Right lobe of liver (tissue), 6 donors: ENCODE measurements at places on chromosomes 1 and 21.

- DNase-seq = no peak
Measured at GRCh38 chr1:217322834-217323233, 308.1 kb downstream of the GPATCH2 start.

GRCh38 chr1:37795340-37796125 is 1.9 kb downstream of the MANEAL start:
- peak; percentile 64 for DNase-seq

DNA sequence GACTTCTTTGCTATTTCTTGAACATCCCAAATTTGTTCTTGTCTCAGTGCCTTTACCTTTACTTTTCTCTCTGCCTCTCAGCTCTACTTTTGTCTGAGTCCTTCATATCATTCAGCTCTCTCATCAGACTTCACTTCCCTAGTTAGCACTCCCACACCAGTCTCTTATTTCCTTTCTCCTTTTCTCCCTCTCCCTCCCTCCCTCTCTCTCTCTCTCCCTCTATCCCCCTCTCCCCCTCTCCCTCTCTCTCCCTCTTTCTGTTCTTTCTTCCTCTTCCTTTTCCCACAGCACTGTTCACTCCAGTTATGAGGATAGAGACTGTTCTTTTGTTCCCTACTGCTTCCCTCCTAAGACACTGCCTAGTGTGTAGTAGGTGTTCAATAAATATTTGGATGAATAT is 154.9 kb downstream of the MAST2 start:
- no peak for DNase-seq

- DNase-seq = no peak
Measured at GRCh38 chr1:223106856-223107255, 36.2 kb downstream of the TLR5 start.

GRCh38 chr21:41481191-41481590 is 26.8 kb downstream of the TMPRSS2 start:
- no peak for DNase-seq

DNA sequence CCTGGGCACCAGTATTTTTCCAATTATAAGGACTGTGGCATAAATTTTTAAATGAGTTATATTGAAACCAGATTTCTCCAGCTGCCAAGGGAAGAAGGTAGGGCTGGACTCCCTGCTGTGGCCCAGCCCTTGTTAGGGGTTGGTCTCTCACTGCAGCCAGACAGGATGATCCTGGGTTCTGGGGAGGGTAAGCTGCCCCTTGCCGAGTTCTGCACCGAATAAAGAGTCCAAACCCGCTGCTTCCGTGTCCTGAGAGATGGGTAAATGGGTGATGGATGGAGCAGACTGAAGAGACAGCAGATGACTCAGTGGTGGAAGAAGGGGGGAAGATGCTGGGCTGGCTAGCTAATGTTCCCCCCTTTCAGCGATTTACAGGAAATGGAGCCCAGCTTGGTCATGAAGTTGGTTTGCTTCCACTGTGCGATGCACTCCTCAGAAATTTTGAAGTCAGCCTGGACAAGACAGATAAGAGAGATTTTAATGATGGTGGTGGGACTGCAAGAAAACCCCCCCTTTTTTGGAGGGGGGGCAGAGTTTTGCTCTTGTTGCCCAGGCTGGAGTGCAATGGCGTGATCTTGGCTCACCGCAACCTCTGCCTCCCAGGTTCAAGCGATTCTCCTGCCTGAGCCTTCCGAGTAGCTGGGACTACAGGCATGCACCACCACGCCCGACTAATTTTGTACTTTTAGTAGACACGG is 41.4 kb downstream of the YARS1 start:
- no peak for DNase-seq

DNA sequence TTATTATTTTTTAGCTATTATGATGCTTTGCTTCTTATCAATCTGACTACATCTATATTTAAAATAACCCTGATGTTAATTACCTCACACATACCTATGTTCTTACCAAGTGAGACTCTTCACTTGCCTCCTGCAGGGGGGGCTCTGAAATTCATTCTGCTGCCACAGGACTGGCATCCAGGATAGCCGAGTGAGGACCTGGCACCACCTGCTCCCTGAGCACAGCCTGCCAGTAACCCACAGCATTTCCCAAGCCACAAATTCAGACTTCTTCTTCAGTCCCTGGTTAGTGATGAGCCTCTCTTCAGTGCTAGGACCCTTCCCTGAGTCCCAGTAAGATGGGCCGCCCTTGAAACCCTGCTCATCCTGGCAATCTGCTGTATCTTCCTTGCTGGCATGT is 296.5 kb upstream of the PLXNA2 start:
- no peak for DNase-seq

DNA sequence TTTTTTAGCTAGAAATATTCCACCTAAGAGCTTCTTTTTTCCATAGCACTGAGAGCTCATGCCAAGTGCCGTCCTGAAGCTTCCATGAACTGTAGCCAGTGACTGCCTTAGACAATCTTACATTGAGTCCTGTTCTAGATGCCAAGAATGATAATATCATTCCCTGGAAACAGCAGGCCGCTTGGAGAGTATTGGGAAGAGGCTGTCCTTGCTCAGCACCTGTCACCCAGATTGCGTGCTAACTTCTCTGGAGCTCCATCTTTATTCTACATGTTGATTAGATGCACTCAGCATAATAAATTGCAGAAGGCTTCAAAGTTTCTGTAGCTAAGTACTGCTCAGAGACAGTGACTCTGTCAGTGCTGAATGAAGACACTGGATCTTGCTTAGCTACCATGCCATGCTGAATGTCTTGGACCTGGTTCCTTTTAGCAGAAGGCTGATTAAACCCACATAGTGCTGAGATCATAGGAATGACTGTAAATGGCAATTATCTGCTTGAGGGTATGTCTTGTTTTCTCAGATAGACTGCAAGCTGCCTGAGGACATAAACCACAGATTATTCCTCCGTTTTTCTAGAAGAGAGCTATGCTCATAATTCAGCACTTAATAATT is 83.1 kb upstream of the IRF2BP2 start:
- no peak for DNase-seq

DNA sequence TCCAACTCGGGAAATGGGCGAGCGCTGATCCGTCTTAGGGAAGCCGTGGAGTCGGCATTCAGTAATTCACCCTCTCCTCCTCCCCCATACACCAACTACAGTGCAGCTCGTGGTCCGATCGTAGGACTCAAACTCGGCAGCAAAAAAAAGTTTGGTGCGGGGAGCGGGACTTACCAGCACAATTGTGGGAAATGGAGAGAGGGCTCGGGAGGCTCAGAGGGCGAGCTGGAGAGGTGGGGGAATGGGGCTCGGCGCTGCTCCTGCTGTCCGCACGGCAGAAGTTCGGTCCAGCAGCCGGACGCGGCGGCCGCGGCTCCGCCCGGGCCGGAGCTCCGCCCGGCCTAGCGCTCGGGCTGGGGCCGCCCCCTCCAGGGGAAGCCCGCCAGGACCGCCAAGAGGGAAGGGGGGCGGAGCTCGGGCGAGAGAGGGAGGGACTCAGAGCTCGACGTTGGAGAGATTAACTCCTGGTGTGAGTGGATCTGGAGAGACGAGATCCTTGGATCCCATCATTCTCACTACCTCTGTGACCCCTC is 676 bp upstream of the PIAS3 start:
- peak; percentile 94 for DNase-seq

DNA sequence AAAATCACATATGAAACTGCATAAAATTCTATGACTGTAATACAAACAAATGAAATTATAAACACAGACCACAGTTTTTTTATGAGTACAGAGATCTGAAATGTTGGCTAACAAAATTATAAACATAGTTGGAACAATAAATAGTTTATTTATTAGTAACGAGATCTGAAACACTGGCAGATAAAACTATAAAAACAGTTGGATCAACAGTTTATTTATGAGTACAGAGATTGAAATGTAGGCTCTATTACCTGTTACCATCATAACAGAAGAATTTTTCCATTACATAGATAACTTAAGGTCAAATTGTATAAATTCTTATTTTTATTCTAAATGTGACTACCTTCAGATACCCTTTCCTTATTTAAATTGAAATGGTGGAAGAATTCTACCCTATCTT is 14.5 kb downstream of the EYA3 start:
- DNase-seq = no peak

DNA sequence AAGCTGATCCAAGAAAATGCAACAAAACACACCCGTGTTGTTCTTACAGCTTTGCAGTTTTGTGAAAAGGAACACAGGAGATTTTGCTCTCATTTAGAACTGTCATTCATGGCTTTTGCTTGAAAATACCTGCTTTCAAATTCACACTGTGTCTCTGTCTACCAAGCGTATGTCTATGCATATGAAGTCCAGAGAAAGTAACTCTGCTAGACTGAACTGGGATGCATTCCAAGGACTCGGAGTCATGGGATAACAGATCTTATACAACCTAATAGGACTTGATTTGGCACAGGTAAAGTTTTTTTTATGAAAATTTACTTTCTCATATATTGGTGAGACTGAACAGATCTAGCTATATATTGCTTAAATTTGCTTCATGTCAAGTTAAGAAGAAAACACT is 102.4 kb downstream of the PTGER3 start:
- no peak for DNase-seq

- DNase-seq = peak; percentile 35
Measured at GRCh38 chr1:227796359-227796915, 19.0 kb upstream of the PRSS38 start.

DNA sequence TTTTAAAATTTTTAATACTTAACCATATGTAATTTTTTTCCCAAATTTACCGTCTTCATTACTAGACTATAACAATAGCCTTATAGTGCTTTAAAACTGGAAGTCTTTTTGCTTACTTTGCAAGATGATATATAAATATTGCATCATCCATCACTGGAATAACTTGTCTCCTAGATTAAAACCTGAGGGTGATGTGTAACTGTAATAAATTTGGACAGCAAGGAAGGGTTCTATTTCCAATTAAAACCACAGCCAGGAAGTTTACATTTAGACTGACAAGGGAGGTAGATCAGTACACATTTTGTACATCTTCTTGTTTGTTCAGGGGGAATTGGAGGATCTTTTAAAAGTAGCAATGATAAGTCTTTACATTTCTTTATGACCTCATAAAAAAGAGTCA is 21.9 kb downstream of the NTNG1 start:
- no peak for DNase-seq

DNA sequence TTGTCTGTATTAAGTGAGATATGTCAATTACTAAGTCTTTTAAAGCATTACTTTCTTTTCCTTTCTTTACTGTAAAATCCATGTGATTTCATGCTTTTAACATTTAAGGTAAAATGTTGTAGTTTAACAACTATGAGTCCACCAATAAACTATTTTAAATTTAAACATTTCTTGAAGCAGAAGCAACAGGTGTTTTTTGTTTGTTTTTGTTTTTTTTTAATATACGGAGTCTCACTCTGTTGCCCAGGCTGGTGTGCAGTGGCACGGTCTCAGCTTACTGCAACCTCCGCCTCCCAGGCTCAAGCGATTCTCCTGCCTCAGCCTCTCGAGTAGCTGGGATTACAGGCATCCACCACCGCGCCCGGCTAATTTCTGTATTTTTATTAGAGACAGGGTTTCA is 15.6 kb downstream of the AIDA start:
- no peak for DNase-seq

- no peak for DNase-seq
Measured at GRCh38 chr1:50989694-50990093, 19.6 kb downstream of the CDKN2C start.

DNA sequence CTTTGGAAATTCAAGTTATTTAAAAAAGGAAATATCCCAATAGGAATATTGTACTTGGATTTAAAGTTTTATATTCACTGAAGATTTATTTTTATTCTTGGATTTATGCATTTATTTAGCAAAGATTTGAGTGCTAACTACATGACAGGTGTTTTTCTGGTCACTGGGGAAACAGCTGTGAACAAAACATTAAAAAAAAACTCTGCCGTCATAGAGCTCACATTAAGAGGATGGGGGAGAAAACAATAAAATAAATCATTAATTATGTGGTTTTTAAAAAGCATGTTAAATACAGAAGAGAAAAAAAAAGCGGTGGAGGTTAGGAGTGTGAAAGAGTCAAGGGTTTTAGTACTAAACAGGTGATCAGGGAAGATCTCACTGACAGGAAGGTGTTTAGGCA is 149.9 kb downstream of the GALNT2 start:
- no peak for DNase-seq

GRCh38 chr21:26553898-26554297 is 19.2 kb downstream of the CYYR1 start:
- DNase-seq = no peak

- no peak for DNase-seq
Measured at GRCh38 chr1:167443757-167444156, 74.6 kb downstream of the CD247 start.

- no peak for DNase-seq
Measured at GRCh38 chr1:95974586-95974985, 740.6 kb downstream of the RWDD3 start.

DNA sequence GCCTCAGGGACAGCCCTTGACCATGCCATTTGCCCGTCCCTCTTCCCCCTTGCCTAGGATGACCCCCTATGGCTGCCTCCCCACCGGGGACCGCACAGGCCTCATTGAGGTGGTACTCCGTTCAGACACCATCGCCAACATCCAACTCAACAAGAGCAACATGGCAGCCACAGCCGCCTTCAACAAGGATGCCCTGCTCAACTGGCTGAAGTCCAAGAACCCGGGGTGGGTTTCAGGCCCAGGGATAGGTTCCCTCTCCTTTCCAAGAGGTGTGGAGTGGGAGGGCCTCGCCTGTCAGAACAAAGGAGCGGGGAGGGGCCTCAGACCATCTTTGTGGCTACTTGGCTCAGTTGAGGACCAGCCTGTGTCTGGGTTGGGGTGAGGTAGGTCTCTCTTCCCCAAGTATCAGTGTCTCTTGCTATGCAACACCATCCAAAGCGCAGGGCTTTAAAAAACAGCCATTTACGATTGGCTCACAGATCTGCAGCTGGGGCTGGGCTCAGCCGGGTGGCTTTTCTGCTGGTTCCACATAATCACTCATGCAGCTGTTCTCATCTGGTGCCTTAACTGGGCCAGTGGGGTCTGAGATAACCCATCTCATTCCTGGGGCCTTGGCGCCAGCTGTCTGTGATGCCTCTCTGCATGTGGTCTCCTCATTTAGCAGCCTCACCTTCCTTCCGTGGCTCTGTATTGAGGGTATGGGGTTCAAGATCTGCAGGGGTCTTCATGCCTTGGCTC is 71.7 kb downstream of the PIK3CD start:
- DNase-seq = no peak

GRCh38 chr1:230071316-230071715 is 4.3 kb downstream of the GALNT2 start:
- DNase-seq = no peak

GRCh38 chr1:14672005-14672404 is 73.5 kb downstream of the KAZN start:
- no peak for DNase-seq
